ENCODE measurements at places on chromosomes 12 and 14.

GRCh38 chr14:97416550-97416949 lies 619.4 kb downstream of the VRK1 start:
- no peak for DNase-seq

- DNase-seq = no peak
These were observed 23.0 kb downstream of the ZNF891 start for GRCh38 chr12:133107121-133107520.

- DNase-seq = no peak
These were observed 18.6 kb upstream of the CCDC198 start for GRCh38 chr14:57512220-57512619.

DNA sequence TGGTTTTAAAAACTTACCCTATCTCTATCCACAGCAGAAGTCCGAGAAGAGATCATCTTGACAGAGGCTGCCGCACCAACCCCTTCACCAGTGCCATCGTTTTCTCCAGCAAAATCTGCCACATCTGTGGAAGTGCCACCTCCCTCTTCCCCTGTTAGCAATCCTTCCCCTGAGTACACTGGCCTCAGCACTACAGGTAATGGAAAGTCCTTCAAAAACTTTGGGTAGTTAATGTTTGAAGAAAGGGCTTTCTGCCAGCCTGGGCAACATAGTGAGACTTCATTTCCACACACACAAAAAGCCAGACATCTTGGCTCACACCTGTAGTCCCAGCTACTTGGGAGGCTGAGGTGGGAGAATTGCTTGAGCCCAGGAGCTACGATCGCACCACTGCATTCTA lies 41.6 kb upstream of the RIC8B start:
- no peak for DNase-seq

GRCh38 chr12:62695696-62696095 lies 229.1 kb downstream of the MON2 start:
- DNase-seq = no peak

- no peak for DNase-seq
These were observed 26.2 kb upstream of the ALX1 start for GRCh38 chr12:85253853-85254252.
